Epithelial cell of umbilical artery (primary cell): ENCODE measurements at places on chromosomes 2 and 18. TPM values are rescaled to one million over a fixed set of nuclear protein-coding genes. Genes with fewer than 3 reads are reported as not detected.

KCTD1 gene
- total RNA-seq, result 9.7 and 10.6 TPM in 2 replicates

IMPACT gene
- 23.1 and 25.5 TPM in 2 replicates for total RNA-seq

G6PC2 gene
- total RNA-seq, result not detected in 2 replicates

STPG4 gene
- total RNA-seq, result under 0.01 TPM in 1 of 2 replicates, not detected in the other

PRSS56 gene
- not detected in 2 replicates for total RNA-seq

TBR1 gene
- total RNA-seq, result under 0.01 and 0.30 TPM in 2 replicates

GAD1 gene
- 0.97 TPM in 1 of 2 replicates, not detected in the other for total RNA-seq

CNRIP1 gene
- total RNA-seq, result 43.8 and 48.1 TPM in 2 replicates

NEUROD1 gene
- not detected in 2 replicates for total RNA-seq

SCYGR4 gene
- total RNA-seq, result not detected in 2 replicates

CYTIP gene
- total RNA-seq, result not detected in 2 replicates

PPP4R1 gene
- total RNA-seq, result 111 and 154 TPM in 2 replicates

NT5DC4 gene
- not detected in 2 replicates for total RNA-seq

KLHL41 gene
- total RNA-seq, result under 0.01 and 0.15 TPM in 2 replicates

DSG2 gene
- under 0.01 and 0.30 TPM in 2 replicates for total RNA-seq

CACNB4 gene
- total RNA-seq, result under 0.01 and 0.15 TPM in 2 replicates

RFX8 gene
- 2.6 and 3.6 TPM in 2 replicates for total RNA-seq

ANKRD30BL gene
- total RNA-seq, result not detected in 2 replicates

UGT1A4 gene
- not detected in 2 replicates for total RNA-seq

FIGN gene
- 0.65 and 1.1 TPM in 2 replicates for total RNA-seq

HOXD9 gene
- total RNA-seq, result 1.3 and 1.4 TPM in 2 replicates

HOXD12 gene
- total RNA-seq, result not detected in 2 replicates

ABCG5 gene
- total RNA-seq, result not detected in 2 replicates

TNFRSF11A gene
- 2.3 and 9.6 TPM in 2 replicates for total RNA-seq

LHCGR gene
- not detected in 2 replicates for total RNA-seq

LAMA1 gene
- 0.32 and 0.91 TPM in 2 replicates for total RNA-seq

DSC3 gene
- total RNA-seq, result 0.61 and 1.3 TPM in 2 replicates

PRKAG3 gene
- not detected in 2 replicates for total RNA-seq

CRYGD gene
- not detected in 2 replicates for total RNA-seq

CRACDL gene
- total RNA-seq, result 4.2 and 7.3 TPM in 2 replicates

DNAH7 gene
- total RNA-seq, result under 0.01 and 0.32 TPM in 2 replicates

ERMN gene
- total RNA-seq, result not detected in 2 replicates

NPHP1 gene
- 5.8 and 9.9 TPM in 2 replicates for total RNA-seq

CCDC74A gene
- total RNA-seq, result 2.7 and 4.9 TPM in 2 replicates

CGREF1 gene
- total RNA-seq, result 3.6 and 4.7 TPM in 2 replicates

CAPN13 gene
- not detected in 2 replicates for total RNA-seq

IRS1 gene
- total RNA-seq, result under 0.01 and 0.30 TPM in 2 replicates

NPAS2 gene
- total RNA-seq, result 6.8 and 8.1 TPM in 2 replicates

ACOXL gene
- not detected in 2 replicates for total RNA-seq

CTAGE1 gene
- not detected in 2 replicates for total RNA-seq

CHRND gene
- not detected in 2 replicates for total RNA-seq

ENOSF1 gene
- 22.1 and 40.6 TPM in 2 replicates for total RNA-seq

DPP4 gene
- 22.7 and 69.3 TPM in 2 replicates for total RNA-seq

C2orf72 gene
- not detected in 2 replicates for total RNA-seq

FAP gene
- 7.1 and 40.3 TPM in 2 replicates for total RNA-seq

MEP1B gene
- total RNA-seq, result not detected in 2 replicates

ASB18 gene
- not detected in 2 replicates for total RNA-seq

ASPRV1 gene
- total RNA-seq, result 0.32 TPM in 1 of 2 replicates, not detected in the other

SPATA3 gene
- not detected in 2 replicates for total RNA-seq

STEAP3 gene
- 2.1 and 6.8 TPM in 2 replicates for total RNA-seq

QPCT gene
- 20.8 and 27.2 TPM in 2 replicates for total RNA-seq

CCDC150 gene
- 4.7 and 9.1 TPM in 2 replicates for total RNA-seq

DTNA gene
- 7.1 and 9.1 TPM in 2 replicates for total RNA-seq

SPC25 gene
- total RNA-seq, result 9.4 and 12.5 TPM in 2 replicates

TUBA3E gene
- total RNA-seq, result not detected in 2 replicates

GALR1 gene
- total RNA-seq, result not detected in 2 replicates

EVX2 gene
- total RNA-seq, result not detected in 2 replicates

C2orf66 gene
- under 0.01 TPM in 1 of 2 replicates, not detected in the other for total RNA-seq

ATOH8 gene
- total RNA-seq, result 4.0 and 5.8 TPM in 2 replicates
